ENCODE measurements at places on chromosomes 7 and 10.

DNA sequence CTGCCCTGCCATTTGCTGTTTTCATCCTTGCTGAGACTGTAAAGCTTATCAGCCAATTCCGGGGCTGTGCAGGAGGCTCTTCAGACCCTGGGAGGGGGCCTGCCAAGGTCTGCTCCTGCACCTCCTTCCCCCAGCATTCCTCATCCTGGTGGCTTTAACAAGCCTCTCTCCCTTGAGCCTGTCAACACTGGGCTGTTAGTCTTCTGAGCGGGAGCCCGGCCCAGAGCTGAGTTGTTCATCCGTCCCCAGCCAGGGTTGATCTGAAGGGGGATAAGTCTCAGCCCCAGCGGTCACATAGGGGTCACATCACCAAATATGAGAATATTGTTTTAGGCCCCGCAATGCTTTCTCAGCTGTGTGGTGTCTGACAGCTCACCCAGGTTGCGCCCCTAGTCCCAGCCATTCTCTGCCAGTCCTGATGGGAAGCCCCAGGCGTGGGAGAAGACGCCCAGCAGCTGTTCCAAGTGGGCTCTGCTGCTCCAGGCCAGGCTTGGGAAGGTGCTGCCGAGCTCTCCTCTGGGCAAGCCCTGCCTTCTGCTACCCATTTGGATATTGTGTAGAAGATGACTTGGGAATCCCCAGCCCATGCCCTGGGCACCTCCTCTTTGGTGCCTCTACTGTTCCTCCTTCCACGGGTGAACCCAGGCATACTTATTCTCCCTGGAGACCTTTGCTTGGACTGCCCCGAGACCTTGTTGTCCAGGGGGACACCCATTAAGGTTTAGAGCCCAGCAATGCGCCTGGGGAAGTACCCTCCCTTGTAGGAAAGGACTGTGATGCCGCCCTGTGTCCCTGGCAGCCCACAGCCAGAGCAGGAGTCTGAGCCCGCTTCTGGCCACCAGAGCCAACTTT, 23.5 kb upstream of the TRIM8 start:
- DNase-seq, result no peak

DNA sequence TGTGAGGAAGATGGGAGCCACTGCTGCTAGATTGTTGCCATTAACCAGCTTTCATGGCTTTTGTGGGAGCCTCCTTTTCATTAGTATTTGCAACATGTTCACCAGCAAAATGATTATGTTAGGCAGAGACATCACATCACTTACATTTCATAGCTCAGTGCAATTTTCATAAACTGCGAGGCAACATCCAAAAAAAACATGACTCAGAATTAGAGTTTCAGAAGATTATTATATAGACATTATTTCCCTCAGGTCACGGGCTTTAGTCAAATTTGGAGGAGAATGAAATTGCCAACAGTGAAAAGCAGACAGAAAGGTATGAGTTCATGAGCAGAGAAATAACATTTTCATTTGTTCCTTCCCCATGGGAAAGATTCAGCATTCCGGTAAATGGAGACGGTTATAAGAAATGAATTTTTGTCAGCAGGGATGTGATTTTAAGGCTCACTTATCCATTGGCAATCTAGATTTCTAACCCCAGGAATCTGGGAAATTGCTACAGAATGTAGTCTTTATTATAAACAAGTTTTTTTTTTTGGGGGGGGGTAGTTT, 573.2 kb downstream of the AUTS2 start:
- no peak for DNase-seq

- no peak for DNase-seq
Observed at GRCh38 chr7:16205466-16205865, 215.9 kb downstream of the CRPPA start.

- DNase-seq, result no peak
Observed at GRCh38 chr7:83957333-83957732, 237.3 kb downstream of the SEMA3A start.

DNA sequence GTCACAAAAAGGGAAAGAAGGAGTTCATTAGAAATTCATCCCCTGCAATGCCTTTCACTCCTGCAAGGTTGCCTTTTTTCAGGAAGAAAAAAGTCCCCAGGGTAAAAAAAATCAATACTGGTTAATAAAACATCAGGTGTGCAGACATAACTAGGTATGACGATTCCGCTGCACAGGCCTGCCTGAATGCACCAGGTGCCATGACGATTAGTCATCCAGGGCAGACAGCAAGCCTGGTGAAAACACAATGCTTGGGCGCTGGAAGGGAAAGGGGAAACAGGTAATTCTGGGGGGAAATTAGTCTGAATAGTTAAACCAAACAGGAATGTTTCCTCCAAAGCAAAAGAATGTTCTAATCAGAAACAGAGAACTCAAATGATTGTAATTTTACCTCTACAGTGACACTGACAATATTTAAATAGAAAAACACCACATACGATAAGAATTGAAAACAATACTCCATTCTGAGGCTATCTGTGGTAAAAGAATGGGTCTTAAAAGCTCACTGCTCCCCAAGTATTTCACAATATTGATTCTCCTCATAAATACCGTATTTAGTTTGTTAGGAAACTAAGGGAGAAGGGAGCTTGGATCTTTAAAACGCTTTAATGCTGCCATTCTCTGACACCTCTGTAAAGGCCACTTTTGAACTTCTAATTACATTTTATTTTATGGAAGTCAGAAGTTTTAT, 45.2 kb downstream of the VPS41 start:
- DNase-seq, result no peak

DNA sequence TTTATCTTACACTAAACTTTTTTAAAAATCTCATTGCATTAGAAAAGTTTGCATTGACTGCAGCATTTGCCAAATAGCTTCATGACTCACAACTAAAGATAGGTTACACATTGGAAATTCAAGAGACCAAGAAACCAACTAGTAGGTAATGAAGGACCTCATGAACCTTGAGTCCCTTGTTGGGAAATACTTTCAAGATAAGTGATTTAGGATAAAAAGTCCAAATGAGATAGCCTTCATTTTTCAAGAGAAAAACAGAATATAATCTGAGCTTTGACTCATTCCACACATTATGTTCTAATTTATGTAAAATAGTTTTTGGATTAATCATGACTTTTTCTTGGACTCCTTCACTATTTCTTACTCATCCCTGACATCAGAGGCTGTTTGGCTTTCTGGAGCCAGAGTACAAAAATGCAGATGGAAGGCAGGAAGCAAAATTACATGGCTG, 13.1 kb upstream of the LIPF start:
- DNase-seq, result no peak

DNA sequence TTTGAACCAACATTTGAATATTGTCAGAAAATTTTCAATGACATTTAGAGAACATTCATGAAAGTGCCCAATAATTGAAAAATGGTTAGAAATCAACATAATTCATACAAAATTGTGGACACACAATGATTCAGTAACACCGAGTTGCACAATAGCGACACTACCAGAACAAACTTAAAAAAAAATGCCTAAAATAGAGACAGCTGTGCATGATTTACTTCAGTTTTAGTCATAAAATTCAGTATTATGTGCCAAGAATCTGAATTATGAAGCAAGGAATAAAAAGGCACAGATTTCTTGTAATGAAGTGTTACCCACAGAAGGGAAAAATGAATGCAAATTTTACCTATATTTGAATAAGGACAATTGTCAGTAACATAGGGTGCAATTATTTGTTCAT, 396.0 kb downstream of the SEMA3D start:
- no peak for DNase-seq

DNA sequence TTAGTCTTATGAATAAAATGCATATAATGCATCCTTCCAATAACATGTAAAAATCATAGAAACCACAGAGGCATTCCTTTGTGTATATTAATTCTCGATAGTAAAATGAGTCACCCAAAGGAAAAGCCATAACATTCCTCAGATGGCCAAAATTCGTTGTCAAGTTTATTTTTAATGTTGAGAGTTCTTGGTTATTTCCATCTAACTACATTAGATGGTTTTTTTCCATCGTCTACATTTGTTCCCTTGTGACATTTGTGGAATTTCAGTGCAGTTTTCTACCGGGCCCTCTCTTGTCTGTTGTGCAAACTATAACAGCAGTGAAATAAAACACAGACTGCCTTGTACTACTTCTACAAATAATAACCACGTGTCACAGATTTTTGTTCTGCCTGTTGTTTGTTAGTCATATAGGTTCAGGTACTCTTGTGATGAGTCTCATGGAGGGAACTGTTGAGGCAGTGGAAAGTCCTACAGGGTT, 54.7 kb upstream of the CCAR1 start:
- no peak for DNase-seq

DNA sequence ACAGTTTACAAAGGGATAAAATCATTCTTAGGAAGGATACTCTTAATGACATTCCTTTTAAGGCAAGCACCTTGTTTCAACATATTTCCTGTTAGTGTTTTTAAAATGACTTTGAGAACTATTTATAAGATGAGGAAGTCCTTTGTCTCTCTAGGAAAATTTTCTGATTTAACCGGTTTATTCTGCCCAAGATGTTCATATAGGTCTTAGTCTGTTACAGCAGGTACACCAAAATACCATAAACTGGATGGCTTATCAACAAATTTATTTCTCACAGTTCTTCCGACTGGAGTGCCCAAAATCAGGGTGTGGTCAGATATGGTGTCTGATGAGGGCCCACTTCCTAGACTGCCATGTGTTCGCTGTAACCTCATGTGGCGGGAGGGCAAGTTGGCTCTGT, 77.9 kb downstream of the GSAP start:
- DNase-seq, result no peak

GRCh38 chr7:128247108-128247507, 6.0 kb downstream of the LEP start:
- no peak for DNase-seq

DNA sequence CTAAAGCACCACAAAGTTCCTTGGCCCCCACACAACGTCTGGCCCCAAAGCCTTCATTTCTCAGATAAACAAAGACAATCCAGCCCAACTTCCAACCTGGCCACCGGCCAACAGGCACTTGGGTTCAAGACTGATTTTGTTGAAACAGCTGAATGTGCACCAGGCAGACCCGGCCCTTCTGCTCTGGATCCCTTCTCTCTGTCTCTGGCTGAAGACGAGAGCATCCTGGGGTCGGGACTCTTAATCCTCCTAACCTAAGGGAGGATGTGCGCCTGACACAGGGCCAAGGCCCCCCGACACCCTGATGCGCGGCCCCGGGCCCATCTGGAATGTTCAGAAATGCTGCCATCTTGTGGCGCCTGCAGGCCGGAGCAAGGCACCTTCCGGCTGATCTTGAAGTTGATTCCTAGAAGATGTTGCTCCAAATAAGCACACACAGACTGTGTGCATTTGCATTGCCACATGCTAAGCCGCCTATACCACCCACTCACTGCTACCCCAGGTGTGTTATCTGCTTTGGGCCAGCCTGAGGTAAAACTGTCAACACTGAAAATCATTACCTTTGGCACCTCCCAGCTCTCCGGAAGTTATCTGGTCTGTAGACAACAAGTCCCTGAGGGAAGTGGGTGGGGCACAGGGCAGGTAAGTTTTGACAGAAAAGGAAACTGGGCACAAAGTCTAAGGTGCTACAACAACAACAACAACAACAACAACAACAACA, 98.4 kb upstream of the HABP2 start:
- no peak for DNase-seq

DNA sequence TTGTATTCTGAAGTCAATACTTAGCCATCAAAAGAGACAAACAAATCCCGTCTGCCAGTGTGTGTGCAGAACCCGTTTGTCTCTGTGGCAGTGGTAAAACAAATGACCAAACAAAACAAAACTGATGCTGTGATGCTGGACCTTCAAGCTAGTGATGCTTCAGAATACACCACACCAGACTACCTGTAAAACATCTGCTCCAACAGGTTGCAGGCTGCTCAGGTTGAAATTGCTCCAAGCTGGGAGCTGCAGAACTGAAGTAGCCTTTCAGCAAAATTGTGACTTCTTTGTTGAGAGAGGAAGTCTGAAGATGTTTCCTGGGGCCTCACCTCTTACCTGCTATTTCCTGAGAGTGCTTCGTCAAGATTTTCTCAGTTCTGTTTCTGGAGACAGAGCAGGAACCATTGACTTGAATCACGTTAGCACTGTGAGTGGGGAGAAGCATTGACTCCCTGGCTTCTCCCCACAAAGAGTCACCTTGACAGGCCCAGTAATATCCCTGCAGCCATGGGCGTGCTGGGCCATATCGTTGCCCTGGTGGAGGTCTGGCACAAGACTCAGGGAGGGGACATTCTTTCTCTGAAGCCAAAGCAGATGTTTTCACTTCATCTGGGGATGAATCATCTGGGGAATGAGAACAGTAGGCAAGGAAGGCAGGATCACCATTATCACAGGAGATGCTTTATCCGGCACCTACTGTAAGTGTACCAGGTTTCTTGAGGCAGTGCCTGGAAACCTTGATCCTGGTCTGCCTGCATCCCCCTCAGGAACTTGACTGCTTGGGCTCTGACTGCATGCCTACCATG, 80.2 kb downstream of the RBM20 start:
- no peak for DNase-seq

DNA sequence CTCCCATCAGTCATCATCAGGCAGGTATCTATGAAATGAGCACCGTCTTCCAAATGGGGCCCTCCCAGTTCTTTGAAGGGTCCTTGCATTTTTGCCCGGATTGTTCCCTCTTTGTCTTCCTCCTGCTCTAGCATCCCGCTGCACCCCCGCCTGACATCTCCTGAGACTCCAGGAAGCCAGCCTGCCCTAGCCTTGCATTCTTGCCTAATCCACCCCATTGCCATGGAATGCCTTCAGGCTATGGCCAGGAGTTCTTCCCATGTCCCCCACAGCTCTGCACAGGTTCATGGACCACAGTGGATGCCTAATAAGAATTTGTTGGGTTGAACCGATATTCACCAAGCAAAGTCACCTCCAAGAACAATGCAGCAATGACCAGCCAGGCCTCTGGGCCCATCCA, 62.1 kb downstream of the ZMIZ1 start:
- no peak for DNase-seq

DNA sequence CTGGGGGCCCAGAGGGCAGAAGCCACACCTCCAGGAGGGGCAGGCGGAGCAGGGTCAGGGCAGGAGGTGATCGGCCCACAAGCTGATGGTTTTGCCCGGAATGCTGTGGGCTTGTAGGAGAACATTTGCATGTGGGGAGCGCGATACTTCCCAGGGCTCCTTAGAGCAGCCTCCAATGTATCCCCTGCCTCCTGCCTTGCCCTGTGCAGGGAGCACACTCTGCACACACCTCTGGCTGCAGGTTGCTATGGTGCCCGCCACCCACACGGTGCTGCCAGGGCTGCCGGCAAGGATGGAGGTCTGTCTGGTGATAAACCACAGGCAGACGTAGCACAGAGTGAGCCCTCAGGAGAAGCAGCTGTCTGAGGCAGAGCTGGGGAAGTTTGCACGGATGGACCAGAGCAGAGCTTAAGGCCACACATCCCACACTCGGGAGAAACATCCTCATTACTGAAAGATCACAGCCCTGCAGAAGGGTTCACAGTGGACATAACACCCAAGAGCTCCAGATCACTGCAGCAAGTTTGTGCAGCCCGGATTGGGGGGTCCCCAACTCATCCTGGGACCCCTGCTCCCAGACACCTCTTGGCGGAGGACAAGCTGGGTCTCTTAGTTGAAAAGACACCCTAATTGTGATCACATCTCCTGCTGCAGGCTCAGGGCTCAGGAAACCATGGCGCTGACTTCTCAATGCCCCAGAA, 41.8 kb downstream of the VIPR2 start:
- DNase-seq, result no peak

Data from Right ventricle myocardium inferior (tissue), 1 donor.